ENCODE measurements at places on chromosomes 16 and 17. TPM values are rescaled to one million over a fixed set of nuclear protein-coding genes. Genes with fewer than 3 reads are reported as not detected.

SCN4A gene
- 0.22 TPM for total RNA-seq

PPL gene
- 5.6 TPM for total RNA-seq

TRIM47 gene
- 39.5 TPM for total RNA-seq

TBC1D3I gene
- total RNA-seq: 0.38 TPM

B3GNT9 gene
- total RNA-seq: 12.4 TPM

CLEC18C gene
- 0.11 TPM for total RNA-seq
